AG09319 (cell line): ENCODE measurements at places on chromosomes 2 and 18.

GRCh38 chr2:92074549-92074898 is 2796.7 kb upstream of the TEKT4 start:
- DNase-seq: no peak

- no peak for DNase-seq
Measured at GRCh38 chr2:175843625-175844024, 158.4 kb downstream of the LNPK start.

GRCh38 chr2:26011990-26012856 is 21.7 kb upstream of the RAB10 start:
- DNase-seq: no peak

DNA sequence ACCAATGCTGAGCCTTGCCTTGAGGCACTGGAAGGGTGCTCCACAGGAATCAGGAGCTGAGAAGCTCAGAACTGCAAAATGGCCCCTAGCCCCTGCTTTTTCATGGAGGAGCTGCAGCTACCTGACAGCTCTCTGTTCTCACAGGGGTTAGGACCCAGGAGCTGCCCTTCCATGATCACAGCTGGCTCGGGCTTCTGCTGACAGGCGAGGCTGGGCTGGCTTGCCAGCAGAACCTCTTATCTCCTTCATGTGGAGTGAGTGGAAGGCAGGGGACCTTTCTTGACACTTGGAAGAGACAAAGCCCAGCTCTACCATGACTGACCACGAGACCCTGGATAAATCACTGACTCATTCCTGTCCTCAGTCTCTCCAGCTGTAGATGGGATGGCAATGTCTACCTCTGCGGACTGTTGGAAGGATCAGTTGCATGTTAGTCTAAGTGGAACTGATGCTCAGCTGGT is 113.4 kb downstream of the CAPN13 start:
- DNase-seq: no peak

DNA sequence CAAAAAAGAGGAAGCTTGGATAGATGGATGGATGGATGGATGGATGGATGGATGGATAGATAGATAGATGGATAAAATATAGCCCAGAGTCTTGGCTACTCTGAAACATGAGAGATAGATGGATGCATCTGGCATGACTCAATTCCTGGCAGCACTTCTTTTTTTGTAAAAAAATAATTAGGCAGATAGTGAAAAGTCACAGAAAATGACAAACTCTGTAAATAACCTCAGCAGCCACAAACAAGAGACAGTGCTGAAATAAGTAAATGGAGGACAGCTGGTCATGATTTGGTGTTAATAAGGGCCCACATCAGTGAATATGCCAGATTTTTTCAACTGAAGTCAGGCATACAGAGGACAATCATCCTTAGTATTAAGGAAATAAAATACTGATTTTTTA is 585.0 kb upstream of the GCFC2 start:
- DNase-seq: no peak

- DNase-seq: no peak
Measured at GRCh38 chr18:75143851-75144250, 65.1 kb downstream of the PTGR3 start.

DNA sequence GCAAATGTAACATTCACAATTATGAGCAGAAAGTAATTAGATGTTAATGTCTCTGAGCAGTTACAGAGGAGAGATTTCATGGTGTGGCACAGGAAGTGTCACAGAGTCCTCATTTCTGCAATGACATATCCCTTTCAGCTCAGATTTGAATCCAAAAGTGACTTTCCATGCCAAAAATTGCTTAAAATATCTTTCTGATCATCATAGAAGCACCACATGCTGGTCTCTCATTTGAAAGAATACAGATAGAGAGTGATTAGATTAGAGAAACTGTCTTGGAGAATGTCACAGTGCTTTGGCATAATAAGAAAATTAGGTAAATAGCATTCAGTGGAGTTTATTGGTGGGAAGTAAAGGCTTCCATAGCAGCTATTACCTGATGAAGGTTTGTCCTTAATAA is 383.4 kb upstream of the CDH2 start:
- no peak for DNase-seq

DNA sequence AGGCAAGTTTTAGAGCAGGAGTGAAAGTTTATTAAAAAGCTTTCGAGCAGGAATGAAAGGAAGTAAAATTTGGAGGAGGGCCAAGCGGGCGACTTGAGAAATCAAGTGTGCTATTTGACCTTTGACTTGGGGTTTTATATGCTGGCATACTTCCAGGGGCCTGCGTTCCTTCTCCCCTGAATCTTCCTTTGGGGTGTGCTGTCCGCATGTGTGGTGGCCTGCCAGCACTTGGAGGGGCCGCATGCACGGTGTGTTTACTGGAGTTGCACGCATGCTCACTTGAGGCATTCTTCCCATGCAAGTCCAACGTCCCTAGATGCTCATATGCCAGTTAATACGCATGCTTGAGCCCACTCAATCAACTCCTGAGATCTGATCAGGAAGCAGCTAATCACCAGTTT is 78.3 kb upstream of the MAP4K4 start:
- peak; percentile 7 for DNase-seq

- no peak for DNase-seq
Measured at GRCh38 chr2:218285604-218286003, 6.7 kb downstream of the TMBIM1 start.

- peak; percentile 30 for DNase-seq
Measured at GRCh38 chr2:181677912-181678586, 2.3 kb downstream of the NEUROD1 start.

- DNase-seq: no peak
Measured at GRCh38 chr2:69231612-69232277, 155.3 kb downstream of the GFPT1 start.

GRCh38 chr2:121324601-121325000 is 39.6 kb upstream of the TFCP2L1 start:
- DNase-seq: no peak

DNA sequence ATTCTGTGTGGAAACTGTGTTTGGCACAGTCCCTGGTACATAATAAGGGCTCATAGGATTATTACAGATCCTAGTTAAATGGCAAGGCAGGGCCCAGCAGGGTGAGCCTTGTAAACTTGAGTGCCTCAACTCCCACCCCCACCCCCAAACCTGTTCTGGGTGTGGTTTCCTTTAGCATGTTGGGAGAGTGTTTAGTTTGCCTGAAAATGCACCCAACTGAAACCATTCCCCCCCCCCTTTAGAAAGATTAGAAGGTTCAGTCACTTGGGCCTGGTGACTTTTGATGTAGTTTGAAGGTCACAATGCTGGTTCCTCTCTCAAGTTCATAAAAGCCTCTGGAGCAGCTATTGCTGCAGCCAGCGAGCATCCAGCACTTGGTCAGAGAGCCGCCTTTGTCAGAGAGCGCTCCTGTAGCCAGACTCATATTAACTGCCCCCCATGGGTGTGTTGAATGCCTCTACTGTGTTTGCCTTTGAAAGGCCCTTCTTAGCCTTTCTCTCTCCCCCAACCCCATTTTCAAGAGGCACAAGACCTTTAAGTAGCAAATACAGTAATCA is 113.7 kb downstream of the SPTBN1 start:
- DNase-seq: no peak

- no peak for DNase-seq
Measured at GRCh38 chr18:36349552-36349951, 52.0 kb downstream of the FHOD3 start.

DNA sequence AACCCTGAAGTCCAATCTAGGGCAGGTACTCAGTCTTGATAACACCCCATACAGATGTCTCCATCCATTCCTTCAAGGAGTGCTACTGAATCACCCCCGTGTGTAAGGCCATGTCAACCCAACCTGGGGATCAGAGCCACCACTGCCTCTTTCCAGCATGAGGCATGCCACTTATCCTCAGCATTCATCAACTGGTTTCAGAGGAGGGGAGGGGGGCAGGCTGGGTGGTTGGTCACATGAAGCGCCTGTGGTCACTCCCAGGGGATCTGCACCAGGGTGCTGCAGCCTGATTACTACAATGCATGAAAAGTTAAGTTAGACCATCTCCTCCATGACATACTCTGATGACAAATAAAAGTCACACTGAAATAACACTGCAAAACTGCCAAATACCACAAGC is 65.0 kb downstream of the UXS1 start:
- no peak for DNase-seq

GRCh38 chr2:119049968-119050704 is 108.1 kb downstream of the MARCO start:
- no peak for DNase-seq

GRCh38 chr2:42770288-42771131 is 6.6 kb upstream of the OXER1 start:
- DNase-seq: no peak

DNA sequence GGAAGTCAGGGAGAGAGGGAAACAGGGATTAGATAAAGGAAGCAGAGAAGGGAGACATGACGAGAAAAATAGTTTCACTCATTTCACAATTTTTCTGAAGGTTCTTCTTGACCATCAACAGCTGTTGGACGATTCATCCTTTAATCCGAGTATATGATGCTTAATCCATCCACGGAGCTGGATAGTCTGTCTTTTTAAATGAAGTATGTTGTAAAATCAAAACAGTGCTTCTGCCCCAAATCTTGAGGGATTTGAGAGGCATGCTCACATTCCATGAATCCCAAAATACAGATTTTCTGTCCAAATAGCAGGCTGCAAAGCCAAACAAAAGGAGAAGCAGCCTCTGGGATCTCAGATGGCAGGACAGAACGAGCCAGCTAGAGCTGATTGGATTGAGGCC is 47.5 kb downstream of the EPAS1 start:
- no peak for DNase-seq

GRCh38 chr18:13139885-13140450 is 78.6 kb upstream of the LDLRAD4 start:
- no peak for DNase-seq

DNA sequence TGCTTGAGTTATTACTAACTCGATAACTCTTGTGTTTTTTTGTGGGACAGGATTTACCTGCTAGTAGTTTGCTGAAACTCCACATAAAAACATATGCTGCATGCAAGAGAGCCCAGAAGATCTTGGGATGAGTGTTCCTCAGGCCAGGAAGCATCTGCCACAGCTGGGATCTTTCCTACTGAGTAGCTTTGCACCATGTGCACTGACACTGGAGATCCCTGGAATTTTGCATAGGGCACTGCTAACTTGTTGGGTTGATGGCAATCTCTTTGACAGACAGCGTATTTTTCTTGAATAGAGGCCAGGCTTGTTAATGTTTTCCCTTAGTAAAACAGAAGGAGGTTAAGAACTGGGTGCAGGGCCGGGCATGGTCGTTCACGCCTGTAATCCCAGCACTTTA is 808 bp upstream of the SERPINB11 start:
- no peak for DNase-seq
